Ovary (tissue), 10 donors: ENCODE measurements at places on chromosomes 13 and 19. TPM values are rescaled to one million over a fixed set of nuclear protein-coding genes. Genes with fewer than 3 reads are reported as not detected.

Gene PRR20E
- not detected for polyA plus RNA-seq

Gene RYR1
- polyA plus RNA-seq = 1.5 TPM

Gene TMC4
- polyA plus RNA-seq = 0.79 TPM

Gene PLVAP
- polyA plus RNA-seq = 15.0 TPM

GRCh38 chr13:32645854-32646253 is 59.6 kb downstream of the PDS5B start:
- no peak for DNase-seq
